ENCODE measurements at places on chromosomes 2 and 18.

DNA sequence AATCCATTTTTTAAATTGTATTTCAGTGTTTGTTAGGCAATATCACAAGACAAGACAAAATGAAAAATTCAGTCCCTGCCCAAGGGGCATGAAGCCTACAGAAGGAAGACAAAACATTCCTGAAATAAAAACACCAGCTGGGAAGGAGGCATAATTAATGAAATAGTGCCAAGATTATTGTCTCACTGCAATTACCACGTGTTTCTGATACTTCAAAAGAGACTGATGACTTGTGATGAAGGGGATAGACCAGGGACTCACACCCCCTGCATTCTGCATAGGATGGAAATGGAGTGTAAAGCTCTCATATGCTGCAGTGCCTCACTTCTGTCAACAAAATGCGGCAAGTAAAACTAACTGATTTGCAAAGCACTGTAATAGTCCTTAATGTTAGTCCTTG, 178.1 kb downstream of the BARD1 start:
- DNase-seq, result no peak

GRCh38 chr2:47160660-47161059, 5.6 kb upstream of the STPG4 start:
- no peak for DNase-seq

- no peak for DNase-seq
Measured at GRCh38 chr2:134865067-134865787, 26.8 kb downstream of the ACMSD start.

GRCh38 chr2:58571181-58571852, 330.2 kb upstream of the FANCL start:
- no peak for DNase-seq

- DNase-seq, result no peak
Measured at GRCh38 chr2:14023558-14023957, 609.0 kb upstream of the LRATD1 start.

- no peak for DNase-seq
Measured at GRCh38 chr2:134087371-134087921, 166.4 kb upstream of the MGAT5 start.

GRCh38 chr18:48790226-48790863, 160.4 kb downstream of the SMAD7 start:
- DNase-seq, result no peak

- no peak for DNase-seq
Measured at GRCh38 chr2:55011831-55012671, 38.2 kb downstream of the RTN4 start.

DNA sequence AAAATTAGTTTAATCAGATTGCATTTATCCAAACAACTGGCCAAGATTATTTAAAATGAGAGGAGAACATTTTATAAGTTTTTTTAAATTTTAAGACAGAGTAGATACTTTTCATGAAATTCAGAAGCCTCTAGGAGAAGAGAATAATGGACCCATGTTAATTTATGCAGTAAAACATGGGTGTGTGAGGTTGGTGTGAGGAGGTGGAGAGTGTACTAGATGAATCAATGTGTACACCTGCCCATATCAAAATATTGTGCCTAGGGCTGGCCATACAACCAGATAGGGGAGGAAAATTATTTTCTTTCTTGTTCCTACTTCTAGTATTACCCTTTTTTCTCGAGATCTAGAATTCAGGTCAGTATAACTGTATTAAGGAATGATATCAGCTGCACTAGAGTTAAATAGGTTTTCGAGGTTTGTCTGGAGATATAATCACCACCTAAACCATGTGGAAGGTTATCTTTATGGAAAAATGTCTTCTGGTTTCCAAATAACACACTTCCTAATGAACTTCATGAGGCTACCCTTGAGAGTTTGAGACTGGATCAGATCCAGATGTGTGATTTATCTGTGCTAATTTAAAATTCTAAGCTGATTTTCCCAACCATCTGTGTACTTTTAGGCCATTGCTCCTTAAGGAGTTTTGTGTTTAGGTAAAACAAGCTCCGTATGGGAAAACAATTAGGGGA, 37.6 kb downstream of the TMEM178A start:
- DNase-seq, result no peak

DNA sequence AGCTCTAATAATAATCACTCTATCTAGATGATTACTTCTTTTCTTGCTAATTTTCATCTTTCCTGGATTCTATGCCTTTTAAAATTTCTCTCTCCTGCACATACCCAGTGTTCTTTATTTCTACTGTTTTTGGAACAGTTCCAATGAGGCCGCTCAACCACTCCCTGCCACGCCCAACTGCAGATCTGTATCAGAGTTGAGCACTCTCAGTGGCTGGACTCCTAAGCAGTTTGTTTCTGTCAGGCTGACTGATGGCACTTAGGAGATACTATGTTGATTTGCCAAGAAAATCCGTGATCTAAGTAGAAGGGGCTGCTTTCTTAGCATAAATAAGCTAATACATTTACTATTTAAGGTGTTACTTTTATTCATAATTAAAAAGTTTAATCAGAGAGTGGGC, 192.8 kb downstream of the ARHGAP15 start:
- DNase-seq, result no peak

DNA sequence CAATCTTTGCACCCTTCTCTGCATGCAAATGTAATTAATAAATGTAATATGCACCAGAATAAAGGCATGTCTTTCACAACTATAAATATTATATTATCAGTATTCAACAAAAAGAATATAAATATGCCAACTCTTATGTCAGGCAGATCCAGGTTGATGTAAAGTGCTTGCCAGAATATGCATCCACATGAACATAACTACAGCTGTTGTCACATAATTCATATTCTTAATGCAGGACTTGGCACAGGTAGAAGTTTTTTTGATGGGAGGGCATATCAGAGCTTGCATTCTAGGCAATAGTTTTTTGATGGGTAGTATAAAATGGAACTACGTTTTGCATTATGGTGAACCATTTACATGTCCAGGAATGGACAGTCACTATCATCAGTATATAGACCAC, 544.3 kb downstream of the ZNF804A start:
- no peak for DNase-seq

DNA sequence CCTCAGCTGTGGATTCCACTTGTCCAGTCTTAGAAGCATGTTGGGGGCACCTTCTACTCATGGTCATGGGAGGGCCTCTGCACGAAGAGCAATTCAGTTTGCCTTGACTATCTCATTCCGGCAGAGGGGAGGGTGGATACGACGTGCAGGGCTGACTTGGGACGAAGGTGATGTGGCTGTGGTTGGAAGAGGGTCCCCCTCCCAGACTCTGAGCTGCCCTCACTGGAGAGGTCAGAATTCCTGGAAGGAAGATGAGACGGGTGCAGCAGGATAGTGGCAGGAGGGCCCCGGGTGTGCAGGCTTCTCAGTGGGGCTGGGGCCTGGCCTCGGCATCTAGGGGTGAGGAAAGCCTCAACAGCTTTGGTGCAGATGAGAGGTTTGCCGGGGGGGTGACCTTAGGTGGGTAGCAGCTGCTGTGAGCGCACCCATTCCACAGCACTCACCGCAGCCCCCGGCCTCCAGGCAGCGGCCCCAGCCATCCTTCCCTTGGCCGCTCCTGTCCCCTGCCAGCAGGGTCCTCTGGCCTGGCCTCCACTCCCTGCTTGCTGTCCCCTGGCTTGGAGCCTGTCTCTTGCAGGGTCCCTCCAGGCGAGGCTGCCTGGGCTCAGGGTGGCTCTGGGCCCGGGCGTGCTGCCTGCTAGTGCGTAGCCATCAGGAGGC, 3.2 kb downstream of the RNPEPL1 start:
- no peak for DNase-seq

- no peak for DNase-seq
Measured at GRCh38 chr18:28903306-28903705, 726.4 kb upstream of the CDH2 start.

GRCh38 chr2:48346124-48346536, 183.8 kb upstream of the STON1 start:
- DNase-seq, result no peak

DNA sequence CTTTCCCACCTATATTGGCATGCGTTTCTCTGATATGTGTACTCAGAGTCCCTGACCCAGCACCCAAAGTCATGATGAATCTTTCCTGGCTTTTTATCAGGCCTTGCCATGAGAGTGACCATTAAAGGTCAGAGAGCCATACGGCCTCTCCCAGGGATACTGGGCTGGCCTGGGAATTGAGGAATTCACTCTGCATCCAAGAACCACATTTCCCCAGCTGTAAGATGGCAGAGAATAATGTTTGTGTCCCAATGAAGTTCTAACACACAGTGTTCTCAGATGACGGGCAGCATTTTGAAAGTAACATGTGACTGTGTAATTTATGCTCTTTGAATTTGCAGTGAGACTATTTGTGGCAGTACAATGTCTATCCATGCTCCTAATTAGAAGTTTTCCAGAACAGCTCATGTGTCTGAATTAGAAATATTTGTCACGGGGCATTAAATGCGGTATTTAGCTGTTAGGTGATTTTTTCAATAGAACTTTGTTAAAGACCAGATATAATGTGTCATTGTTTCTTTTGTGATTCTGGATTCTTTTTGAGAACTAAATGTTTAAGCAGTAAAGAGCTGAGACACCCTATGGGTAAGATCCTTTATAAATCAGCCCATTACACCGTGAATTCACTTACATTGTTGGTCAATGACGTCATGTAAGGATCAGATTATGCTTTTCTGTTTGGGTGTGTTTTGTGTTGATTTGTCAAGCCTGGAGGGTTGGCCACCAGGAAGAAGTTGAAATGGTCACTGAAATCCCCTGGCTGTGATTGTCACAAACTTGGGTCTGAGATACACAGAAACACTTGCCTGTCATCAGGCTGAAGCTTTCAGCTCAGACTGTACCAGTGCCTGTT, 7.3 kb upstream of the SLC3A1 start:
- no peak for DNase-seq

GRCh38 chr2:179106676-179107428, 56.9 kb upstream of the CCDC141 start:
- no peak for DNase-seq

Data from type B pancreatic cell (in vitro differentiated cells).